ENCODE measurements at places on chromosomes 1 and 21.

DNA sequence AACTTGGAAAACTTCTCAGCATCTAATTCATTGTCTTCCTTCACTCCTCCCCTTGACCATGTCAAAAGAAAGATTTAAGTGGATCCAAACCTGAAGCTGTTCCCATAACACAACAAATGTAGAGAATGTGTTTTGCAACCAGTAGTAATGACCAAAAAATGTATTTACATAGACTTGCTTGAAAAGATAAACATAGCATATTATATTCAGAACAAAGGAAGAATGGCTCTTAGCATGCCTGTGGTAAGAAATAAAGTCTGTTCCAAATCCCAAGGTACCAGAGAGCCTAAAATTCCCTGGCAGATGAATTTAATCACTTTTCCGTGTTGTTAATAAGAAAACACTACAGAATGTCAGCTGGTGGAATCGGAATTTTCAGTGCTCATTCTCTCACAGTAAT, 36.8 kb downstream of the FMO3 start:
- DNase-seq = no peak

DNA sequence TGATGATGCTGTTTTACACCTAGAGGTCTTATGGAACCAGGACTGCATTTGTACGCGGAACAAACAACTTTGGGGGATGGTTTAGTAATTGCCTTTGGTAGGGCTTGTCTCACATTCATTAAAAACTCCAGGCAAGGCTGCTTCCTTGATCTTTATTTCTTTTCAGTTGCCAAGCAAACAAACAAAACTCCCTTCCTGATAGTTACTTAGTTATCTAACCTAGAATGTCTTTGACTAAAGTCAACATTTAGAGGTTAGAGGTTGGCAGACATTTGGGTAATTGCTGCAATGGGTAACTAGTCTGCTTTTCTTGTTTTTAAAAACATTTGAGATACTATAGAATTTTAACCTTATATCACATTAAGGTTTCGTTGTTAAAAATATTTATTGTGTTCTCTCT, 500.9 kb upstream of the PTBP2 start:
- no peak for DNase-seq

- DNase-seq = no peak
Observed at GRCh38 chr21:18382141-18382540, 21.4 kb downstream of the TMPRSS15 start.

- DNase-seq = no peak
Observed at GRCh38 chr1:168321945-168322344, 41.3 kb downstream of the TBX19 start.

GRCh38 chr1:25958465-25958864, 39.4 kb downstream of the PAFAH2 start:
- no peak for DNase-seq

DNA sequence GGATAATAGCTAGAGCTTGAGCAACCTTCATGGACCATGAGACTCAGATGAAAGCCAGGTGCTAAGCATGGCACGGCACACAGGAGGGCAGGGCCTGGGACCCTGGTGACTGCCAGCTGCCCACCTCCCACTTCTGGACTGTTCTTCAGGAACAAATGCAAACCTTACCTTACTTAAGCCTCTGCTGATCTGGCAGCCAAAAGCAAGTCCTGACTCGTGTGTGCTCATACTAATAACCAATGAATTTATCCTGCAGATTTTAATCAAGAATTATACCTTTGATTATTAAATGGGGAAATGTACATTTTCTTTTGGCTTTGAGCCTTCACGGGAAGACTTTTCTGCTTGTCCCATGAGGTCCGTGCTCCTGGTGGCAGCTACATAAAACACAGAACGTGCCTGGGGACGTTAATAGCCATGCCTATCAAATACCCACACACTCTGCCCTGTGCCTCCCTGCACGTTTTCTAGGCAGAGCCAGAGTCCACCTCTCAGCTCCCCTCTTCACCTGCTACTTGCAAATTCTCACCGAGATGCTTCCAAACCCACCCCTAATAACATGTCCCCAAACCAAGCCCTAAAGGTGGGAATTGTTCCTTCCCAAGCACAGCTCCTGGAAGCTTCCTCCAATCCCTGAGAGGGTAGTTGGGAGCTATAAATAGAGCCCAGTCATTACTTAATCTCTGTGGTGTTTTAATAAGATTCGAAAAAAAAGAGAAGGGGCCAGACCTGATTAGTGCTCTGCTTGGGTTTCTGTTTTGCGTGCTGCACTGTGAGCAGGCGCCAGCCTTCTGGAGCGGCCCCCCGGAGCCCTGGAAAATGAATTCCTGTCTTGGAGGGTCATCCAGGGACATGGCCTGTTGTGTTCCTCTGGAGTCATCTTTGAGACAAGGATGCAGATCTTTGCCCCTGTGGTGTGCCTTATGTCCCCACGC, 33.5 kb downstream of the SLC1A7 start:
- no peak for DNase-seq

- no peak for DNase-seq
Observed at GRCh38 chr1:210362526-210362925, 33.8 kb downstream of the HHAT start.

- DNase-seq = no peak
Observed at GRCh38 chr1:28482138-28482537, 23.7 kb upstream of the RCC1 start.

GRCh38 chr21:38165466-38166172, 91.2 kb upstream of the KCNJ15 start:
- DNase-seq = no peak

- no peak for DNase-seq
Observed at GRCh38 chr21:28712411-28712810, 280.3 kb downstream of the LTN1 start.

- peak; percentile 76 for DNase-seq
Observed at GRCh38 chr1:16420424-16421118, 16.7 kb downstream of the SPATA21 start.
